ENCODE measurements at places on chromosomes 6 and 20.

DNA sequence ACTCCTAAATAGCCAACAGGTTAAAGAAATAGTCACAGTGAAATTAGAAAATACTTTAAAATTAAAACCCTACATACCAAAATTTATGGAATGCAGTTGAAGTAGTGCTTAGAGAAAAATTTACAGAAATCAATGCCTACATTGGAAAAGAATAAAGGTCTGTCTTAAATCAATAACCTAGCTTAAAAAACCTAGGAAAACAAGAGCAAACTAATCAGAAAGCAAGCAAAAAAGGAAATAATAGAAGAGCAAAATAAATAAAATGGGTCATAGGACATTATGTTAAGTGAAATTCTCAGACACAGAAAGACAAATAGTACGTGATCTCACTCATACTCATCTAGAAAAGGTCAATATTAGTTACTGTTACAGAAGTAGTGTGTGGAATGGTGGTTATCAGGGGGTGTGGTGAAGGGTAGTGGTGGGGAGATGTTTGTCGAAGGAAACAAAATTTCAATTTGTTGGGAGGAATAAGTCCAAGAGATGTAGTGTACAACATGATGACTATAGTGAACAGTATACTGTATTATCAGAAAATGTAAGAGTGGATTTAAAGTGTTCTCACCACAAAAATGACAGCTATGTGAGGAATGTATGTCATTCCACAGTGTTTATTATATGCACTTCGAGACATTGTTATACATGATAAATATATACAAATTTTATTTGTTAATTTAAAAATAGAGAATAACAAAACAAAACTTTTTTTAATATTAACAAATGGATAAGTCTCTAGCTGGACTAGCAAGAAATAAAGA, 423.6 kb downstream of the CDH26 start:
- no peak for DNase-seq

- no peak for DNase-seq
These were observed 21.1 kb downstream of the FOXC1 start for GRCh38 chr6:1630771-1631217.

GRCh38 chr6:150298030-150298380, 70.8 kb upstream of the IYD start:
- no peak for DNase-seq

DNA sequence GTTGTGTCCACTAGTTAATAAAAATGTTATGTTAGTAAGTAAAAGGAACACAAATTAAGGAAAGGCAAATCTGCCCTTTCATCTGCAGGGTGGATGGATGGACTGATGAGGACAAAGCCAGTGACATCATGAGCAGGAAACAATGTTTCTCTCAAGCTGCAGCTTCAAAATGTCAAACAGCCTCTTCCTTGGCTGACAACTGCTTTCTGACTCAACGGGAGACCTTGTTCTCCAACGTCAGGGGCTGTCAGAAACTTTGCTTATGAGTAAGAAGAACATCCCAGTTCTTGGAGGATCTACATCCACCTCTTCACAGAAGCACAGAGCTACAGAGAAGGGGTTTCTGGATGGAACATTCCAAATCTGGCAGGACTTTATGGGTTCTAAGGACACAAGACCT, 6.0 kb downstream of the CST2 start:
- DNase-seq = no peak

GRCh38 chr6:63856271-63856670, 220.7 kb downstream of the PHF3 start:
- DNase-seq = no peak

DNA sequence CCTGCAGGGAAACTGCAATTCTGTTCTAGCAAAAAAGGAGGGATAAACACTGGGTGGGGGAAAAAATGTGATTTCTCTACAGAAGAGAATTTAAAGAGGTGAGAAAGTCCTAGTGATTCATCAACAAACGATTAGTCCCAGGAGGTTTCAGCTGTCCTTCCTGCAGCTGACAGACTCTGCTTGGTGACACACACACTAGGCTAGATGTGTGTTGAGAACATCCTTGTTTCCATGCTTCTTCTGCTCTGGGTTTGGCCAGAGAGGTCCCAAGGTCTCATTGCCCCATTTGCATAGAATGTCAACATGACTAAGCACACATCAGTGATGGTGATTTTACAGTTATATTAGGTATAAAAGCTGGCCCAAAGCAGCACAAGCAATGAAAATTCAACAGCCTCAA, 258.3 kb downstream of the NFATC2 start:
- no peak for DNase-seq

- no peak for DNase-seq
These were observed 49.8 kb downstream of the CPXM1 start for GRCh38 chr20:2750491-2751251.

- DNase-seq = no peak
These were observed 396.2 kb downstream of the RFPL4B start for GRCh38 chr6:112743323-112743722.

DNA sequence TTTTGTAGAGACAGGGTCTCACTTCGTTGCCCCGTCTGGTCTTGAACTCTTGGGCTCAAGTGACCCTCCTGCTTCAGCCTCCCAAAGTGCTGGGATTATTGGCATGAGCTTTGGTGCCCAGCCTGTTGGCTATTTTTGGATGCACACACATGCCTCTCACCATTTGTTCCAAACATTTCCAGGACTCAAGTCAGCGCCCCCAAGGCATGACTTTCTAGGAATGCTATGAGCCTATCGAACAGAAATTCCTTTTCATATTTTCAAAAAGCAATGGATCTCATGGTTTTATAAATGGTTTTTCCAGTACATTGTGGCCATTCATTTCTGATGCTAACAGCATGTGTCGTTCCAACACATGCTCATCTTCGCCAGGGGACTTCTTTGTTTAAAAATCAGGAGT, 119.3 kb upstream of the NAA20 start:
- no peak for DNase-seq

- no peak for DNase-seq
These were observed 662 bp upstream of the SLC9A8 start for GRCh38 chr20:49811825-49812506.

DNA sequence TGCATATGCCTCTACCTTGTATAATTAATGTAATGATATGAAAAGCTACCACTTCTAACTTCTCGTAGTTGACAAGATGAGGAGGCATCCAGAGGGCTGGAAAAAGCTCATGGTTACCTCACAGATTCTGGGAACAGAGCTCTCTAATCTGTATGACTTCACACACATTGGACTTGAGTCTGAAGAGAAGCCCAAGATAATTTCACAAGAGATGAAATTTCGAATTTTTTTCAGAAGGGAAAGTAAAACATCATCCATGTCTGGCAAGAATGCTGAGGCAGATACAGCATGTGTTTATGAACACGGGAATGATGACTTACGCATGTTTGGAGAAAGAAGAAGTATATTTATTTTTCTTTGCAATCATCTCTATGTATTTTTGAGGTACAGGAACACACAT, 141.8 kb upstream of the TENT5A start:
- no peak for DNase-seq

- no peak for DNase-seq
These were observed 47.8 kb downstream of the ARHGAP40 start for GRCh38 chr20:38649275-38649891.

GRCh38 chr6:7617801-7618764, 28.1 kb downstream of the SNRNP48 start:
- DNase-seq = no peak

DNA sequence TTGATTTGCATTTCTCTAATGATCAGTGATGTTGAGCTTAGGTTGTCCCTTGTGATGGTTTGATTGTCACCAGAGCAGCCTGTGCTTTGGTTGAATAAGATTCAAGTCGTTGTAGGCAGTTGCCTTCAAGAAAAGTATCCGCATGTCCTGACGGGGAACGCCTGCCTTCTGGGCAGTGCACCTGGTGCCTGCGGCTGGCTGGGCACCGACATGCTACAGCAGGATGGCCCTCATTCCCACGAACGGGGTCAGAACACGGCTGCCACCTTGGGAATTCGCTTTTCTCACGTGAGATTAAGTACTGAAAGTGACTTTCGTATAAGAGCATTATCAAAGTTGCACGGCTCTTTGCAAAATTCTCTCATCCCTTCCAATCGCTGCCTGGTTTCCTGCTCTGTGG, 78.4 kb downstream of the CDH4 start:
- DNase-seq = no peak

GRCh38 chr20:14415467-14415866, 78.1 kb upstream of the FLRT3 start:
- no peak for DNase-seq

DNA sequence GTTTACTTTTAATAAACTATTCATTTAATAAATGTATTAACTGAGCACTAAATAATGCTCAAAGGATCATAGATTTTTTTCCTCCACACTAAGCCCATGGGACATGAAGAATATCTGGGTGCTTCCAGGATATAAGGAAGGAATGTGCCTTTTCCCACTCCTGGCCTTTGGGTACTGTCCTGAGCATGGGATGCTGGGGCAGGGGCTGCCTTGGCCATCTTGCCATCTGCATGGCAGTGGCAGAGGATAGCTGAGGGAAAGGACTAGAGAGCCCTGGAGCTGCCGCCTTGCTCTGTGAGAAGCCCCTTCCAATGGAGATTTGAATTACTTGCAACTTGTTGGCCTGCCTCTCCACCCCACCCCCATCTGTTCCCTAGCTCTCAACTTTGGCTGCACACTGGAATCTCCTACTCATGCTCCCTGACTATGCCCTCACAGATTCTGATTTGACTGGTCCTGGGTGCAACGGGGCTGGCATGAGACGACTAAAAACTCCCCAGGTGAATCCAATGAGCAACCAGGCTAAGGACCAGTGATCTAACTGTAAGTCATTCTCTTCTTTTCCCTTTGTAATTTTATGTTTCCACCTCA, 15.6 kb downstream of the DDRGK1 start:
- DNase-seq = no peak
